ENCODE measurements at places on chromosomes 1 and 21.

DNA sequence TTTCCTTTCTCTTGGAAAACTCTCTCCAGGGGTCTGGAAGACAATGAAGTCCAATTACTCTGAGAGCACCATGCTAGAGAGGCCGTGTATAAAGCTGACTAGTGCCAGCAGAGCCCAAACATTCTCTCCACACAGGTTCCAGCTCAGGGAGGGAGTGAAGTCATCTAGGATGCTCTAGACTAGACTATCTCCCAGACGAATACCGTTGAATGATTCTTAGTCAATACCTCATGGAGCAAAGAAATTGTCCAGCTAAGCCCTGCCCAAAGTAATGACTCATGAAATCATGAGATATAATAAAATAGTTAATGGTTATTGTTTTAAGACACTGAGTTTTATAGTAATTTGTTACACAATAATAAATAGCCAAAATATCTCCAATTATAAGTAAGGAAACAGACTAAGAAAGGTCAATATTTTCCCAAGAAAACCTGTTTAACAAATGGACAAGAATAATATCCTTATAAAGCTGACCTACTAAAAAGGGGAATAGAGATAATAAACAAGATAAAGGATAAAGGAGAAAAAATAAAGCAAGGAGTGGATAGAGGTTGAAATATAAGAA is 163.9 kb upstream of the LRRC7 start:
- DNase-seq: no peak

GRCh38 chr1:161082483-161082882 is 6.9 kb downstream of the NECTIN4 start:
- no peak for DNase-seq

DNA sequence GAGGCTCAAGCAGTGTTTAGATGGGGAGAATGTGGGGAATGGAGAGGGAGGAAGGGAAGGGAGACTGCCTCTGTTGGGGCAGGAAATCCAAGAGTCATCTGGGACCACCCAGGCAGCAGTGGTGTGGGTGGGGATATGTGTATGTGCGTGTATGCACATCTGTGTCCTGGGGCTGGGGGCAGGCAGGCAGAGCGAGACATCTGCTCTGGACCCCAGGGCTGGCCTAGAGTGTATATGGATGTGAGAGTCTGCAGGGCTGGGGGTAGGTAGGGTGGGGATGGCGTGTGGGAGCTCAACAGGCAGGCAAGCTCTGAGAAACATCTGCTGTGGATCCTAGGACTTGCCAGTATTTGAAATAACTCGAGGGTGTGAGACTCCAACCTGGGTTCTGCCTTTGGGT is 3.5 kb downstream of the PTCH2 start:
- DNase-seq: no peak

DNA sequence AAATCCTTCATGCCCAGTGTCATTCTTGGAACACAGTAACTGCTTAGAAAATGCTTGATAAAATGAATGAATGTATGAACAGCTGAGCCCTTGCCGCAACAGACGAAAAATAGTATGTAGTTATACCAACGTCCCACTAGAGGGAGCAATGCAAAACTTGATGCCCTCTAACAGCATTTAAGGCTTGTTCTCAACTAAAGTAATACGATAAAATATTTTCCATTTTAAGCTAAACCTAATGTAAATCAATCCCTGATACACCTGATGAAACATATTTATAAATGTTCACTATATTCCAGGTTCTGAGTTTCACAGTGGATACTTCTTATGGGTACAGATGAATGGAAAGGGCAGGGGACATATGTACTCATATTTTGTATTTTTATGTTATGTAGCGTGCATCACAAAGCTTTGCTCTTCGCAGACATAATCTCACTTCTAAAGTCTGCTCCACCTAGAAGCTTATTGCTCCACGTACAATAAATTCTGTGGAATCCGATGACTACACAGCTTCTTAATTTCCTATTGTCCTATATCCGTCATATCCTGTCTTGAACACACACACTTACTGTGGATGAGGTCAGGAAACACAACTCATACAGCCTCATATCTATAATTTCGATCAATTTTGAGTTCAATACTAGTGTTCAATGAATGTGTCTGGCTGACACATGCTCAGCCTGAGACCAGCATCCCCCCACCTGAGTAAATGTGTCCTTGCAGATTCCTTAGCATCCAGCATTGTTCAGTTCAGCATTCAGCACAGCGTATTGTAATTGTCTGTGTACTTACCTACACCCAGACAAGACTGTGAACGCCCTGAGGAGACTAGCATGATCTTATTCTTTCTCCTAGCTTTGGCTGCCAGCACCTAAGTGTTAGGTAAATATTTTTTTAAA is 4.4 kb upstream of the UTP25 start:
- no peak for DNase-seq

GRCh38 chr1:114803001-114803400 is 22.5 kb upstream of the SIKE1 start:
- no peak for DNase-seq

- DNase-seq: no peak
Observed at GRCh38 chr1:91617285-91617765, 116.7 kb downstream of the CDC7 start.

DNA sequence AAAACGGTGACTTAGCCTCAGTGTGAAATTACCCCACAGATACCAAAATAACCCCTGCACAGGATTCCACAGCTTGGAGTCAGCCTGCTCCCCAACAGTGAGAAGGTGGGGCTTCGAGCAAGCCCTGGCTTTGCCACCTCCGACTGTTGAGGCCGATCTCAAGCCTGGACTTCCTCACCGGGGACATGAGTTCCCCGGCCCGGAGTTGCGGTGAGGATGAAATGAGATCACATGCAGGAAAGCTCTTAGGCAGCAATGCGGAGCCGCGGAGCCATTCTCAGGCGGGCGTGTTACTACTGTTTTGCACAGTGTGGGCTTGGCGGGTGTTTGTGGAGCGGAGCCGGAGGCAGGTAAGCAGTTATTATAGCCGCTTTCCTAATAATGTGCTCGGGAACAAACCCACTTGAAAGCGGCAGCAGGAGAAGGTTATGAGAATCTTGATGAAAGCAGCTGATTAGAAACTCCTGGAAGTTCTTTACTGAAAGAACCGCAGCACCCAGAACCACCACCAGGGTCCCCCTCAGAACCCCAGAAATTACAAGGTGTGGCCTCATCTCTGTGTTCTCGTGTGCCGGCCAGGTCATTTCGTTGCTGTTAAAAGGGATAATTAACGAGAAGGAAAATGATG is 3.9 kb upstream of the CLSTN1 start:
- no peak for DNase-seq

DNA sequence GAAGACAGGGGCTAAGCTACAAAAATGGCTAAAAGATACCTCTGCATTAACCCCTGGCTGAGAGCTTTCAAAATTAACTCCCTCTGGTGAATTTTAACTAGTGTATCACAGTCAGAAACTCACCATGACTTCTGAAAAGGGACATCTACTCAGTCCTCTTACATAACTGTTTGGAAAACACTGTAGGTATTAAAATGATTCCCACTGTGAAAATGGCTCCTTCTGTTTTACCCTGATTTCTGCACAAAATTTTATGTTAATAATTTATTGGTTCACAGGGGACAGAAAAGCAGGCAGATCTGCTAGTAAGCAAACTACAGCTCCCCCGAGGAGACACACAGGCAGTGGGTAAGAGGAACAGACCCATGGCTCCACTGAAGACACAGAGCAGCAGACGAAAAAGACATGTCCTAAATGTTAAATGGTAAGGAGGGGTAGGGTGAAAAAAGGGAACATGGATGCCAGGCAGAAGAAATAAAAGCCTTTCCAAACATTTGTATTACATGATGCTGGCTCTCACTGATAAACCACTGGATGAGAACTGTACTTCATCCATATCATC is 111.7 kb downstream of the SLC45A1 start:
- no peak for DNase-seq

DNA sequence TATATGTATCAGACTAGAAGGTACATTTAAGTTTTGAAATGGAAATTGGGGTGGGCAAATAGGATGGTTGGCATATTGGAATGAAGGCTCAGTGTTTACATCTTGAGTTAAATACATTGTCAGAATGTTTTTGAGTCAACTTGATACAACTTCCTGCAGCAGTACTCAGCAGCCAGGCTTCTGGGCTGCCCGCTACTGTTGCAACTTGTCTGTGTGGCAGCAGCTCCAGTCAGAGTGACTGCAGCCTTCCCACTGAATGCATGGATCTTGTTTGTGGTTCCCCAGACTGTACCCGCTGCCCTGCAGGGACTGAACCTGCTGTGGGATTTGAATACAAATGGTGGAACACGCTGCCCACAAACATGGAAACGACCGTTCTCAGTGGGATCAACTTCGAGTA is 24.9 kb upstream of the SARS1 start:
- DNase-seq: no peak

- no peak for DNase-seq
Observed at GRCh38 chr1:85289207-85289847, 12.9 kb upstream of the BCL10 start.

DNA sequence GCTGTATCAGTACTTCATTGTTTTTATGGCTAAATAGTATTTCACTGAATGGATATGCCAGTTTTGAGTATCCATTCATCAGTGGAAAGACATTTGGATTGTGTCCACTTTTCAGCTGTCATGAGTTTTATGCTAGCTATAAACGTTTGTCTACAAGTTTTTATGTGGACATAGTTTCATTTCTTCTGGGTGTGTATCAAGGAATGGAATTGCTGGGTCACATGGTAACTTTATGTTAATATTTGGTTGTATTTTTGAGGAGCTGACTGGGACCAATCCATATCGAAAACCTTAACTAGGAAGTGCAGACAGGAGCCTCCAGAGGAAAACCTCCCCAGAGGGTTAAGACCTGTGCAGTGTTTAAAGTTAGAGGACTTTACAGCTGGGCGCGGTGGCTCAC is 31.8 kb upstream of the DISC1 start:
- no peak for DNase-seq

- no peak for DNase-seq
Observed at GRCh38 chr1:232227306-232227705, 402.6 kb downstream of the SIPA1L2 start.

- no peak for DNase-seq
Observed at GRCh38 chr1:210437781-210438180, 109.1 kb downstream of the HHAT start.

GRCh38 chr1:95040032-95040525 is 32.7 kb downstream of the ALG14 start:
- DNase-seq: no peak

DNA sequence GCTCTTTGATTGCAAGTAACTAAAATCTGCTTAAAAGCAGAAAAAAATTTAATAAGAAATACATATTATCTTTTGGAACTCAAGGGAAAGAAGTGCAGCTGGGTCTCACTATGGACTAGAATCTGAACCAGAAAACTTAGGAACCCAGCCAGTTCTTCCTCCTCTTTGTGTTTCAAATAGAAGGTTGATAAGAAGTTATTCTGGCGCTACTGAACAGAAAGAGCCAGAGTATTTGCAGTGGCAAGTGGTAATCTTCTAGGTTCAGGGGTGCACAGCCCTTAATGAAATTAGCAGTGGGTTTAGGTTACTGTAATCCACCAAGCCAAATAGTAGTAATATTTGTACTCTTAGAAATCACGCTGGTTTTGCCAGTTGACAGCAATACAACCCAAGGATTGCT is 28.5 kb downstream of the BTBD8 start:
- DNase-seq: no peak

GRCh38 chr1:185973645-185974044 is 239.5 kb downstream of the HMCN1 start:
- DNase-seq: no peak

DNA sequence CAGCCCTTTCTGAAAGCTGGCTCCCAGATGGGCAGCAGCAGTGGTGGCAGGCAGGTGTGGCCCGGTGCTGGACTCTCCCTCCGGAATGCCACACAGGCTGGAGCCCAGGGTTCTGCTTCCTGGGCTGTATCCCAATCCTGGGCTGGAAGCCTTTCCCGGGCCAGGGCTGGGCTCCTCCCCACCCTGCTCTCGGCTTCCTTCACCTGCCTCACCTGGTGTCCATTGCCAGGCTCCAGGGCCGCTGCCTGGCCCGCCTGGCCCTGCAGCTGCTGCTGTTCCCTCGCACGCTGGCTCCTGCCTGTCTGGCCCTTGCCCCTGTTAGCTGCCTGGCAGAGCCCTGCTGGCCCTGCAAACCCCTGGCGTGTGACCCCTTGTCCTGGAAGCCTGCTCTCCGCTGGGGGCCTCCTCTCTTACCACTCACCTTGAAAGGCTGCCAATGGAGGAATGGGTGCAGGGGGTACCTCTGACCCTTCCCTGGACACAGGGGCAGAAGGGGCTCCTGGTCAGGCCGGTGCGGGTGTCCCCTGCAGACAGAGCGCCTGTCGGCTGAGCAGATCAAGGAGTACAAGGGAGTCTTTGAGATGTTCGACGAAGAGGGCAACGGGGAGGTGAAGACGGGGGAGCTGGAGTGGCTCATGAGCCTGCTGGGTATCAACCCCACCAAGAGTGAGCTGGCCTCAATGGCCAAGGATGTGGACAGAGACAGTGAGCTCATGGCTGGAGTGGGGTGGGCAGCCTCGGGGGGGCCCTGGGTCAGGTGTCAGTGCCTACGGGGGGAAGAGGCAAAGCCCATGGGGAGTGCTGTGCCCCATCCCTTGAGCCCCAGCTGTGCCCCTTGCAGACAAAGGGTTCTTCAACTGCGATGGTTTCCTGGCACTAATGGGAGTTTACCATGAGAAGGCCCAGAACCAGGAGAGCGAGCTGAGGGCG is 1.1 kb downstream of the CALML6 start:
- DNase-seq: no peak

DNA sequence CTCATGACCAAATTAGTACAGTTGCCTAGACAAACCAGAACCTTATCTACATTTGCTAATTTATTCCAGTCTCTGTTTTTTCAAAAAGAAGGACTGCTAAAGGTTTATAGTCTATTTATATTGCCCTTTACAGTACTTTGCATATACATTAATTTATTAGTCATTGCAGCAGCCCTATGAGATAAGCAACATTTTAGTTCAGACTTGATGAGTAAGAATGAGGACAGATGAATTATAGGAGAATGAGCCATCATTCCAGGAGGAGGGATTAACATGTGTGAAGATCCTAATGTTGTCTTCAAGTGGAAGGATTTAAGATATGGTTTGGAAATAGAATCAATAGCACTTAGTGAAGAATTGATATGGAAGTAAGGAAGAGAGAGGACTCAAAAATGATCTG is 152.4 kb downstream of the KCTD3 start:
- no peak for DNase-seq

- DNase-seq: no peak
Observed at GRCh38 chr1:43836267-43836951, 97.2 kb upstream of the ARTN start.
